ENCODE measurements at places on chromosomes 16 and 17.

- no peaks in the 10 kb centered on the region for H3K27me3 ChIP-seq
- H3K4me3 ChIP-seq = no peak overlapping the region
- no peaks in the 10 kb centered on the region for H3K4me1 ChIP-seq
- H3K27ac ChIP-seq = no peak overlapping the region
- no peaks in the 10 kb centered on the region for H3K36me3 ChIP-seq
- no peak for DNase-seq
Measured at GRCh38 chr17:77718669-77718961, 239.9 kb upstream of the TNRC6C start.

- H3K4me1 ChIP-seq = peaks cover 9% of the 10 kb centered on the region
- DNase-seq = no peak
- no peaks in the 10 kb centered on the region for H3K36me3 ChIP-seq
Measured at GRCh38 chr17:7112510-7113108, 2.0 kb downstream of the ASGR2 start.

- H3K36me3 ChIP-seq = no peaks in the 10 kb centered on the region
- no peak overlapping the region for H3K4me3 ChIP-seq
- H3K27ac ChIP-seq = no peak overlapping the region
- H3K4me1 ChIP-seq = peaks cover 24% of the 10 kb centered on the region
Measured at GRCh38 chr16:79411805-79412204, 188.7 kb downstream of the MAF start.

- no peaks in the 10 kb centered on the region for H3K36me3 ChIP-seq
- no peak for DNase-seq
Measured at GRCh38 chr17:72219137-72219823, 98.5 kb downstream of the SOX9 start.

- no peak for DNase-seq
- H3K27ac ChIP-seq = no peak overlapping the region
- no peak overlapping the region for H3K4me3 ChIP-seq
Measured at GRCh38 chr17:62913991-62914570, 52.0 kb upstream of the TANC2 start.

- no peak for DNase-seq
- H3K4me3 ChIP-seq = no peak overlapping the region
- peaks cover 91% of the 10 kb centered on the region for H3K36me3 ChIP-seq
- H3K4me1 ChIP-seq = no peaks in the 10 kb centered on the region
Measured at GRCh38 chr16:29983420-29984136, 9.9 kb downstream of the TAOK2 start.

- no peaks in the 10 kb centered on the region for H3K36me3 ChIP-seq
- no peak overlapping the region for H3K4me3 ChIP-seq
- no peak overlapping the region for H3K27ac ChIP-seq
- DNase-seq = no peak
- H3K4me1 ChIP-seq = no peaks in the 10 kb centered on the region
Measured at GRCh38 chr17:40828454-40829044, 6.1 kb upstream of the KRT10 start.

Measured in CD4-positive, alpha-beta T cell (primary cell).